ENCODE measurements at places on chromosomes 7 and 10. TPM values are rescaled to one million over a fixed set of nuclear protein-coding genes. Genes with fewer than 3 reads are reported as not detected.

CDHR1 gene
- total RNA-seq: not detected

SGCE gene
- total RNA-seq: 59.4 TPM

H2AZ2 gene
- total RNA-seq: 111 TPM

CYP3A4 gene
- not detected for total RNA-seq

C7orf33 gene
- total RNA-seq: not detected

TMEM184A gene
- 0.33 TPM for total RNA-seq

MOGAT3 gene
- total RNA-seq: not detected

CPXM2 gene
- 0.65 TPM for total RNA-seq

AKR1C4 gene
- total RNA-seq: not detected

WDR37 gene
- total RNA-seq: 34.6 TPM

NKX6-2 gene
- not detected for total RNA-seq

SPDYE5 gene
- not detected for total RNA-seq

CCL24 gene
- not detected for total RNA-seq

COBL gene
- total RNA-seq: not detected

INA gene
- total RNA-seq: 0.33 TPM

OPN4 gene
- not detected for total RNA-seq

NPFFR1 gene
- total RNA-seq: not detected

DDC gene
- not detected for total RNA-seq

IGF2BP3 gene
- total RNA-seq: 128 TPM

PLA2G12B gene
- total RNA-seq: not detected

SND1 gene
- 311 TPM for total RNA-seq

SLC18A3 gene
- total RNA-seq: not detected

LIPN gene
- total RNA-seq: not detected

ZNF277 gene
- total RNA-seq: 43.0 TPM

FAM13C gene
- total RNA-seq: 8.3 TPM

EN2 gene
- not detected for total RNA-seq

CNTNAP2 gene
- total RNA-seq: not detected

FBXW4 gene
- 21.2 TPM for total RNA-seq

ZNF503 gene
- 1.7 TPM for total RNA-seq

FOXP2 gene
- 8.5 TPM for total RNA-seq

DEPP1 gene
- total RNA-seq: 421 TPM

PHYHIPL gene
- not detected for total RNA-seq

CXCL12 gene
- 6.5 TPM for total RNA-seq

LRRTM3 gene
- not detected for total RNA-seq

PRF1 gene
- total RNA-seq: not detected

SPDYE6 gene
- 0.33 TPM for total RNA-seq

EVX1 gene
- total RNA-seq: not detected

SCIN gene
- total RNA-seq: 0.33 TPM
